Activated naive CD8-positive, alpha-beta T cell treated with anti-CD3 and anti-CD28 coated beads, Interleukin-2, amount 50 U/mL, for 24 hours (primary cell): ENCODE measurements at places on chromosomes 6 and 20.

GRCh38 chr6:148520109-148520841, 177.6 kb downstream of the SASH1 start:
- no peak overlapping the region for H3K4me3 ChIP-seq
- peaks cover 14% of the 10 kb centered on the region for H3K4me1 ChIP-seq
- no peaks in the 10 kb centered on the region for H3K36me3 ChIP-seq
- DNase-seq: peak; percentile 6
- peaks cover 2% of the 10 kb centered on the region for H3K27me3 ChIP-seq

DNA sequence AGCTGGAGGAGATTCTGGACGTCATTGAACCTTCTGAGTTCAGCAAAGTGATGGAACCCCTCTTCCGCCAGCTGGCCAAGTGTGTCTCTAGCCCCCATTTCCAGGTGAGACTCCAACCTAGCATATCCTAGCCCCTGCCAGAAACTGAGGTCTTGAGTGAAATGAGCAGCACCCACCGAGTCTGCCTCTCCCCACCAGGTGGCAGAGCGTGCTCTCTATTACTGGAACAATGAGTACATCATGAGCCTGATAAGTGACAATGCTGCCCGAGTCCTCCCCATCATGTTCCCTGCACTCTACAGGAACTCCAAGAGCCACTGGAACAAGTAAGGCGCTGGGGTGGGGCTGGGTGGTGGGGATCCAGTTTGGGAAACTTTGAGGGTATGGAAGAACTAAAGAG, 4.6 kb downstream of the MEA1 start:
- H3K27me3 ChIP-seq: no peaks in the 10 kb centered on the region
- peak overlapping the region; percentile 35 for H3K27ac ChIP-seq
- H3K4me3 ChIP-seq: no peak overlapping the region
- H3K4me1 ChIP-seq: peaks cover 24% of the 10 kb centered on the region
- no peak for DNase-seq
- peaks cover 33% of the 10 kb centered on the region for H3K36me3 ChIP-seq

DNA sequence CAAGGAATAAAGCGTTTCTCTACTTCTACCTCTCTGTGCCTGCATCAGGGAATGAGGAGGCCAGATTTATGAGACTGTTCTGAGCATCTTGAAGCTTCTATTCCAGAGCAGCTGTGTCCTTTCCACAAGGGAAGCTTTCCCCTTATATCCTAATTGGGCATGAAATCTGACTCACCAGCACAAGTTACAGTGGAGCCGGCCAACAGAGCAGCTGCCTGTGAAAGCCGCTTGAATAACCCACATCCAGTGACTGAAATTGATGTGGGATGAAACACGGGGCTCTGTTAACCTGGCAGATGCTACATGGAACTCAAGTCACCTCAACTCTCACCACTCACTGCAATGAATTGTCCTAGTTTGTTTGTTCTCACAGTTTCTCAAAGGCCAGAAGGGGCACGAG, 400.3 kb downstream of the TFAP2A start:
- no peak for DNase-seq
- H3K4me1 ChIP-seq: no peaks in the 10 kb centered on the region

- H3K27ac ChIP-seq: no peak overlapping the region
- H3K4me1 ChIP-seq: no peaks in the 10 kb centered on the region
- H3K36me3 ChIP-seq: no peaks in the 10 kb centered on the region
- no peak overlapping the region for H3K4me3 ChIP-seq
- peaks cover 16% of the 10 kb centered on the region for H3K27me3 ChIP-seq
Observed at GRCh38 chr6:24306038-24306437, 51.8 kb downstream of the DCDC2 start.

GRCh38 chr20:42587427-42587826, 602.3 kb downstream of the PTPRT start:
- no peak for DNase-seq
- H3K36me3 ChIP-seq: no peaks in the 10 kb centered on the region
- H3K4me3 ChIP-seq: no peak overlapping the region
- H3K27ac ChIP-seq: no peak overlapping the region

DNA sequence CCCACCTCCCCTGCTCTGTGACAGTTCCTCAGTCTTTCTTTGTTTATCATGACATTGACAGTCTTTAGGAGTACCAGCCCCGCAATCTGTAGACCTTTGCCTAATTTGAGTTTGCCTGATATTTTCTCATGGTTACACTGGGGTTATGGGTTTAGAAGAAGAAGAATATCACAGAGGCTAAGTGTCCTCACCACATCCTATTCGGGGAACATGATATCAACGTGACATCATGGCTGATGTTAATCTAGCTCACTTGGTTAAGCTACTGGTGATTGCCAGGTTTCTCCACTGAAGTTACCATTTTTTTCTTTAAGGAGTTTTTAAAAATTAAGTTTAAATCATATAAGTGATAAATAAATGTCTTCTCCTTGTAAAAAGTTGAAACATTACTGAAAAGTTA, 127.5 kb downstream of the CEP57L1 start:
- H3K27ac ChIP-seq: no peak overlapping the region
- no peaks in the 10 kb centered on the region for H3K27me3 ChIP-seq
- peaks cover 17% of the 10 kb centered on the region for H3K4me1 ChIP-seq
- no peaks in the 10 kb centered on the region for H3K36me3 ChIP-seq
- DNase-seq: no peak

DNA sequence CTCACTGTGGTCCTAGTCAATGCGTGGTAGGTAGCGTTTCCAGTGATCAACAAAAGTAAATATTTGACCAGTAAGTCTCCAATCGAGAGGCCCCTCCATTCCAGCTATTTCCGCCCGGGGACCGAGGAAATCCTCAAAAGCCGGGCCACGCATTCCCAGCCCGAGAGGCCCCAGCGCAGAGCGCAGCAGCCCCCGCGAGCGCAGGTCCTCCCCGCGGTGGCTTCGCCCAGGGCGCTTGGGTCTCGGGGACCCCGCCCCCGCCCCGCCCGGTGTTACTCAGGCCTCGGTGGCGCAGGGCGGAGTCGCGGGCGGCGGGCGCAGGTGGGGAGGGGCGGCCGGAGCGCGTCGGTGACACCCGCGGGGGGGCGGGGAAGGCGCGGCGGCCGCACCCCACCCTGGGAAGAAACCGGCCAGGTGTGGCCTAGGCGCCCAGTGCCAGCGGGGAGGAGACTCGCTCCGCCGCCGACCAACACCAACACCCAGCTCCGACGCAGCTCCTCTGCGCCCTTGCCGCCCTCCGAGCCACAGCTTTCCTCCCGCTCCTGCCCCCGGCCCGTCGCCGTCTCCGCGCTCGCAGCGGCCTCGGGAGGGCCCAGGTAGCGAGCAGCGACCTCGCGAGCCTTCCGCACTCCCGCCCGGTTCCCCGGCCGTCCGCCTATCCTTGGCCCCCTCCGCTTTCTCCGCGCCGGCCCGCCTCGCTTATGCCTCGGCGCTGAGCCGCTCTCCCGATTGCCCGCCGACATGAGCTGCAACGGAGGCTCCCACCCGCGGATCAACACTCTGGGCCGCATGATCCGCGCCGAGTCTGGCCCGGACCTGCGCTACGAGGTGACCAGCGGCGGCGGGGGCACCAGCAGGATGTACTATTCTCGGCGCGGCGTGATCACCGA, at the start of gene DSP:
Gene DSP (plus strand): TSS at position 497 of the 890 bp plus-strand sequence. CDS start 245 bp downstream, at position 742.
- DNase-seq: peak; percentile 42
- H3K27me3 ChIP-seq: peaks cover 78% of the 10 kb centered on the region
- peak within 1 kb of the TSS; percentile 69 for H3K4me3 ChIP-seq
- no peaks in the 10 kb centered on the region for H3K36me3 ChIP-seq
- peaks cover 6% of the 10 kb centered on the region for H3K4me1 ChIP-seq

- no peaks in the 10 kb centered on the region for H3K36me3 ChIP-seq
- H3K27ac ChIP-seq: no peak overlapping the region
- H3K27me3 ChIP-seq: no peaks in the 10 kb centered on the region
- no peak overlapping the region for H3K4me3 ChIP-seq
- no peak for DNase-seq
Observed at GRCh38 chr6:117075218-117075617, 190.1 kb upstream of the VGLL2 start.

DNA sequence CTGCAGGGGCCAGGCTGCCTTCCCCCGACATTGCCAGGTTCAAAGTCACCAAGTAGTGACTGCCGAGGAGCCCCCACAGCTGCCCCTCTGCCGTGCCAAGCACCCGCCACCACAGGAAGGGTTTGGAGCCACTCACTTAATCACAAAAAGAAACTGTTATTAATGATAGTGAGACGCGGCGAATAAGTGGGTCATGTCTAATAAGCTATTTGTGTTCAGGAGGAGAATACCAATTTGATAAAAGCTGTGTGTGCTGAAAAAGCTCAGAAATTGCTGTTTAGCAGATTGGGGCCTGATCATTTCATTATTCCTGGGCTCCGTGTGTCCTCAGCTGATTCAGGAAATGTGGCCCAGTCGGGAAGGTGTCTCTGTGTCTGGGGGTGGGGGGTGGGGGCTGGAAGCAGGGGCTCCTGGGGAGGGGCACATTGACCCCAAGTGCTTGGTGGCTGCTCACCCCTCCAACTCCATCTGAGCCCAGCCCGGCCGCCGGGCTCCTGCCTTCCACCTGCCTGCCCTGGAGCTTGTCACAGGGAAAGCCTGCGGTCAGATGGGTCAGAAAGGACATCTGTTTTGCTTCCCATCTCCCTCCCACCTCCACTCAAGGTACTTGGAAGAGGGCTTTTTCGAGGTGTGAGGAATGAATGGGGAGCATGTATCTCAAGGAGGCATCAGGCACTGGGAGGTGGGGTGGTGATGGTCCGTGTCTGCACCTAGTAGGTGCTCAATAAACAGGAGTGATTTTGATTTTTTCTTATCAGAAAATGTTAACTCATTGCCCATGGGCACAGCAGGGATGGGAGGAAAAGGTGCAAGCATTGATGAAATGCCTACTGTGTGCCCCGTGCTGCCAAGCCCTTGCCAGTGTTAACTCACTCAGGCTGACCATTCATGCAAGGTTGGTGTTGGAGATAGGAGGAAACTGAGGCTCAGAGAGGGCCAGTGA, 3.0 kb downstream of the VSTM2L start:
- H3K27ac ChIP-seq: no peak overlapping the region
- H3K36me3 ChIP-seq: peaks cover 3% of the 10 kb centered on the region
- no peak overlapping the region for H3K4me3 ChIP-seq
- no peak for DNase-seq
- peaks cover 55% of the 10 kb centered on the region for H3K27me3 ChIP-seq

GRCh38 chr20:4109307-4109940, 94.1 kb upstream of the RNF24 start:
- peaks cover 6% of the 10 kb centered on the region for H3K27me3 ChIP-seq
- peak overlapping the region; percentile 79 for H3K27ac ChIP-seq
- no peak overlapping the region for H3K4me3 ChIP-seq
- no peaks in the 10 kb centered on the region for H3K36me3 ChIP-seq

- peak overlapping the region; percentile 99 for H3K27ac ChIP-seq
- peaks cover 56% of the 10 kb centered on the region for H3K4me1 ChIP-seq
- H3K27me3 ChIP-seq: peaks cover 3% of the 10 kb centered on the region
- H3K4me3 ChIP-seq: peak overlapping the region; percentile 97
- H3K36me3 ChIP-seq: peaks cover 14% of the 10 kb centered on the region
Observed at GRCh38 chr6:26199773-26200764, 112.8 kb downstream of the HFE start.

DNA sequence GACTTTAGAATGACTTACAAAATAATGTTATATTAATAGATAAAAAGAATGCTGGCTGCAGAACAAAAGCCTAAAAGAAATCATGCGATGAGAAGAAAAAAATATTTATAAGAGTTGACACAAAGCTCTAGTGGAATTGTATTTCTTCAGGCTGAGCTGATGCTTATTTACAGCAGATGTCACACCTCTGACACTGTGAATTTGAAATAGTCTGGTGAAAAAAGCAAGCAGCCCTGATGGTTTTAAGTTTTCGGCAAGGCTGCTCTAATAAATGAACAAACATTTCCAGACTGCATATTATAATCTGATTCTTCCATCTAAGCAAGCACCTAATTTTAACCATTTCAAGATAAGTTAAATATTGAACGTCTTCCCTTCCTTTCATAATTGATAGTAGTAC, 109.9 kb downstream of the LIN28B start:
- peaks cover 37% of the 10 kb centered on the region for H3K27me3 ChIP-seq
- H3K4me3 ChIP-seq: no peak overlapping the region
- no peaks in the 10 kb centered on the region for H3K4me1 ChIP-seq
- no peaks in the 10 kb centered on the region for H3K36me3 ChIP-seq
- H3K27ac ChIP-seq: no peak overlapping the region

- H3K27me3 ChIP-seq: no peaks in the 10 kb centered on the region
- peaks cover 26% of the 10 kb centered on the region for H3K36me3 ChIP-seq
- no peak overlapping the region for H3K27ac ChIP-seq
- H3K4me3 ChIP-seq: no peak overlapping the region
- no peak for DNase-seq
- peaks cover 18% of the 10 kb centered on the region for H3K4me1 ChIP-seq
Observed at GRCh38 chr20:62887152-62887859, 25.7 kb upstream of the TCFL5 start.

GRCh38 chr20:53949319-53949839, 121.0 kb downstream of the BCAS1 start:
- DNase-seq: peak; percentile 74
- peaks cover 2% of the 10 kb centered on the region for H3K36me3 ChIP-seq
- peak overlapping the region; percentile 83 for H3K27ac ChIP-seq
- H3K27me3 ChIP-seq: no peaks in the 10 kb centered on the region
- peaks cover 40% of the 10 kb centered on the region for H3K4me1 ChIP-seq

DNA sequence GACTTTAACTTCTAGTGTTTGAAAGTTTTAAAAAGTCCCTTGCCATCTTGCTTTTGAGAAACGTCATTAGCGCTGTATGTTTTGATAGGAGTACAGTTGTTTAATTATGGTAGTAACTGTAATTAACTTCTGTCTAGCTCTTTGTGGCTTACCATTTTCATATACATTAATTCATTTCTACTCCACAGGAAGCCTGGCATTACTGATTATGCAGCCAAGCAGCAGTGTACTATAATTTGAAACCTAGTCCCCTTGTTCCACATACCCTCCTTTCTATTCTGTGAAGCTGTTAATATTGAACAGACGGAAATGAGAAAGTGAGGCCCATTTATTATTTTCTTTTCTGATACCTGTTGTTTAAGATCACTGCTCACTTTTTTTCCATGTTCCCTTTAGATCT, 235.4 kb downstream of the CDKAL1 start:
- no peak overlapping the region for H3K4me3 ChIP-seq
- H3K36me3 ChIP-seq: peaks cover 22% of the 10 kb centered on the region
- DNase-seq: no peak

DNA sequence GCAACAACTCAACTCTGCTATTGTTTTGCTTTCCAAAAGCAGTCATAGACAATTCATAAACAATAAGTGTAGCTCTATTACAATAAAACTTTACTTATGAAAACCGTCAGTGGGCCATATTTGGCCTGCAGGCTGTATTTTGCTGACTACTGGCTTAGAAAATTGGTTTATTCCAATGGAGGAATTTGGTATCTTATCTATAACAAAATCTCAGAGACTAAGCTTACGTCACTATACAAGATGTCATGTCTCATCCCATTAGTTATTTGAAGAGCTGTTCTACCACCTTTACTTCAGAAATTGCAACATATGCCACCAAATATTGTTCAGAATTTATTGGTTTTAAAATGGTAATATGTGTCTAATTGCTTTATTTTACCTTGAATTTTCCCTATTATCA, 436.9 kb downstream of the HTR1B start:
- no peaks in the 10 kb centered on the region for H3K27me3 ChIP-seq
- no peaks in the 10 kb centered on the region for H3K36me3 ChIP-seq
- DNase-seq: no peak
- H3K4me3 ChIP-seq: no peak overlapping the region

GRCh38 chr20:54995011-54995410, 519.6 kb downstream of the DOK5 start:
- no peak overlapping the region for H3K27ac ChIP-seq
- peaks cover 1% of the 10 kb centered on the region for H3K27me3 ChIP-seq
- no peaks in the 10 kb centered on the region for H3K4me1 ChIP-seq
